A549 treated with AZD2906 at 1 μM for 4 hours (cell line): ENCODE measurements at places on chromosomes 13 and 19. TPM values are rescaled to one million over a fixed set of nuclear protein-coding genes. Genes with fewer than 3 reads are reported as not detected.

Gene ZNF780B
- total RNA-seq: 5.2 to 6.8 TPM (median 6.0 TPM) in 5 replicates

Gene CGB8
- total RNA-seq: 1.6 to 3.0 TPM (median 2.6 TPM) in 5 replicates

Gene ZNF835
- total RNA-seq: not detected in 5 replicates

Gene SMIM44
- not detected in 5 replicates for total RNA-seq

Gene ZFP82
- 1.5 to 2.2 TPM (median 1.8 TPM) in 5 replicates for total RNA-seq

Gene PTH2
- total RNA-seq: not detected in 5 replicates

Gene POU2F2
- total RNA-seq: 0.23 to 0.45 TPM (median 0.35 TPM) in 5 replicates

Gene MBOAT7
- total RNA-seq: 114 to 154 TPM (median 150 TPM) in 5 replicates

Gene KIRREL2
- total RNA-seq: 0.39 to 0.59 TPM (median 0.44 TPM) in 5 replicates

Gene PLVAP
- total RNA-seq: not detected in 5 replicates

Gene RASA3
- 8.5 to 11.2 TPM (median 10.2 TPM) in 5 replicates for total RNA-seq

Gene PSG4
- 0.37 to 0.83 TPM (median 0.52 TPM) in 5 replicates for total RNA-seq

Gene LILRA1
- total RNA-seq: not detected in 5 replicates

Gene CRX
- not detected in 5 replicates for total RNA-seq

Gene TEX101
- total RNA-seq: not detected in 5 replicates

Gene IGFL3
- total RNA-seq: 0.16 to 0.25 TPM (median 0.17 TPM) in 3 of 5 replicates, not detected in the others
